ENCODE measurements at places on chromosomes 2 and 18.

DNA sequence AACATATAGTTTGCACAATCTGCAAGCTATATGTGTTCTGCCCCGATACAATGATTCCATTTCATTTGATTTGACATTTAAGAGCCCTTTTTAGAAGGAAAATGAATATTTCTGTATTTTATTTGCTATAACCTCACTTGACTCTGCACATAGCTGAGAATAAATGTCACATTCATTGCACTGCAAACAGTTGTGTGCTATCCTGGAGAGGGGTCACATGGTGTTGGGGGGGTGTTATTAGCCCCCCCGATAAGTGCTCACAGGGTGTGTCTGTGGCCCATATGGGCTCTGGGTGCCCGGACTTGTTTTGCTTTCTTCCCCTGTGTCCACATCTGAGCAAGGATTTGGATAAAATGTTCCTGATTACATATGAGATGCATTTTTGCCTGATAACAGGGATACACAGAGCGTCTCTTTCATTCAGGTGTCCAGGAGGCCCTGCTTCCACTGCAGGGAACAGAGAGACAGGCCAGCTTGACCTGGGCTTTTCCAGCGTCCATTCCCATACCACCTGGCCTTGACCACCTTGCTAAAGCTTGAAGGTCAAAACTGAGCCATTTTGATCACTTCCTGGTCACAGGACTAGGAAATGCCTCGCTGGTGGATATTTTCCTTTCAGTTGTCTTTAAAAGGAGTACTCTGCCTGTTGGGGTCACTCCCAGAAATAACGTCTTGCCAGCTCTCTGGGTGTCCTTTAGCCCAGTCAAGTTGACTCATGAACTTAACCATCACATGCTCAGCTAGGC lies 38.4 kb upstream of the ID2 start:
- DNase-seq = no peak

DNA sequence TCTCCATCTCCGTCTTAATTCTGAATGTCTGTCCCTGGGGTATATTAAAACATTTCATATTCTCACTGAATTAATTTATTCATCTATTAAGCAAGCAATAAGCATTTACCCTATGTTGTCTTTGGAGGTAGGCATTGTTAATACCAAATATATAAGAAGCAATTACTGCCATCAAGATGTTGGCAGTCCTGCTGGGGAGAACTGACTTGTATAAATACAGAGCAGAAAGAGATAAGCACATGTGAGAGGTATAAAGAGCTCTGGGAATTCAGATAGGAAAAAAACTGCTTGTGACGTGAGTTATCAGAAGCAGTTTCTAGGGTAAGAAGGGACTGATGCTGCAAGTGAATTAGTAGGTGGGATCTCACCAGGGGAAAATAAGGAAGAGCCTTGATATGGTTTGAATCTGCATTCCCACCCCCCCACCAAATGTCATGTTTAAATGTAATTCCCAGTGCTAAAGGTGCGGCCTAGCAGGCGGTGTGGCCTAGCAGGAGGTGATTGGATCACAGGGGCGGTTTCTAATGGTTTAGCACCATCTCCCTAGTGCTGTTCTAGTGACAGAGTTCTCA lies 286.8 kb downstream of the RAD51AP2 start:
- no peak for DNase-seq

- no peak for DNase-seq
These were observed 59.5 kb upstream of the DYNAP start for GRCh38 chr18:54531402-54532065.

- no peak for DNase-seq
These were observed 24.9 kb downstream of the GLI2 start for GRCh38 chr2:120760446-120761135.

DNA sequence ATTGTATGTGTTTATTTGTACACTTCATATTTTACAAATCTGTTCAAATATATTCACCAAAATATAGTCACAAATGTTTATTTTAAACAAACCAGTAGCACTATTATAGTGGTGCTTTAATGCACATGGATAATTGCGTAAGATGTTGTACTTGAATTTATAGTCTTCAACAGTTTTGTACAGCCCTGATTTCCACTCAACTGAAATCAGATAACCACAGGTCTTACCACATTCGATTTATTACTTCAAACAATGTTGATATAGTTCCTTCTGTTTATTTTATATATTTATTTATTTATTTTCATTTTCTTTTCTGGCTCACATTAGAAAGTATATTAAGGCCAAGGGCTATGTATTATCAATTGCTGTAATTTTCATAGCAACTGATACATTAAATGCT lies 99.4 kb upstream of the ZNF804A start:
- no peak for DNase-seq

DNA sequence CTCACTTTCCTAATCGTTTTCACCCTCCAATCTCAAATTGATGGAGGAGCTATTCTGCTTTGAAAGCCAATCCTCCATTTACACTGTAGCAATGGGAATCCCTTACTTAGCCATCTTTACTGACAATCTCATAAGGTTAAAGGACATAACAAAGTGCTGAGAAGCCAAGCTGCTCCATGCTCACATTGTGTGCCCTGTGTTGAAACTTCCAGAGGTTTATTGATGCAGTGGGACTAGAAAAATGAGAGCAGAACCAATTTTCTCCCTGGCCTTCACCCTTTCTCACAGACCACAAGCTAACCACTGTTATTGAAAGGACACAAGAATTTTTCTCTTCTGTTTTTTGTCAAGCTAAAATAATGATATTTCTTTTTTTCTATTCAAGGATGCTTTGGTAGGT lies 63.8 kb downstream of the CSRNP3 start:
- no peak for DNase-seq

DNA sequence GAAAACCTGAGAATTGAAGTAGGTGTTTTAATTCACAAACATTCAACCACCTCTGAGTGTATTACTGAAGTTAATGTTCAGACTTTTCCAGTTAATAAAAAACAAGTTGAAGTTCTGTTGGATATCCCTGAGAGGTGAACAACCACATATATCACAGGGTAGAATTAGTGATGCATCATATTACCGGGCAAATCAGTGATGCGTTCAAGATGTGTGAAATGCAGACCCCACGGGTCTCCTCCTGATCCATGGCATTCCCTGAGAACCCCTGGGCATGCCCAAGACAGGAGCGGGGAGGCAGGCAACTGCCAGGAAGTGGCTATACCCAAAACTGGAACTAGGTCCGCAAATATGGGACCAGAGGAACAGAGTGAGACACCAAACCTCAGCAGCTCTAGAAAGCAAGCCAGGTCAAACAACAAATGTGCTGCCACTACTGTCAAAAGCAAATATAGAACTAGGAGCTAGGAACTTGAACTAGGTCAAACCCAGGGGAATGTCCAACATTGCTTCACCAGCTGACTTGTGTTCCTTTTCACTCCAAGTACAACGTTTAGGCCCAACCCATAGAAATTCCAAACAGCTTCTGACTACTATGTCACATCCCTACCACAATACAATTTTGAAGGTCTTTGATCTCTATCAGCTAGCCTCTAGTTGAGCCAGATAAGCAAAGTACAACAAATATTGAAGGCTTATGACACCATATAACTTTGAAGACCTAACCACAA lies 20.2 kb downstream of the PSTPIP2 start:
- DNase-seq = no peak

DNA sequence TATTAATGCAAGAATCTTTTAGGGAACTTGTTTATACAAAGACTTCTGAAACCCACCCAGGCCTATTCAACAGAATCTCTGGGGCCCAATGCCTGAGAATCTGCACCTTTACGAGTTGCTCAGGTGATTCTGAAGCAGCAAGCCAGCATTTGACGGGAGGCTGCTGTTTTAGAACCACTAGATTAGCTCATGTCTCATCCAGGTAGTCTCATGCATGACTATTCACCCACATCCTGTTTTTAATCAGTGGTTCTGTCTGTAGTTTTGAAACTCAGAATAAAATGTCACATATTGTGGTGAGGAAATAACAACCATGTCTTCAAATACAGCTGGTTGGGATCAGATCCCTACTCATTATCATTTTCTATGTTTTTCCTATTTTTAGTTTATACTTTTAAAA lies 39.5 kb downstream of the CYTIP start:
- DNase-seq = no peak

- no peak for DNase-seq
These were observed 205.7 kb downstream of the SOCS6 start for GRCh38 chr18:70494524-70494923.

DNA sequence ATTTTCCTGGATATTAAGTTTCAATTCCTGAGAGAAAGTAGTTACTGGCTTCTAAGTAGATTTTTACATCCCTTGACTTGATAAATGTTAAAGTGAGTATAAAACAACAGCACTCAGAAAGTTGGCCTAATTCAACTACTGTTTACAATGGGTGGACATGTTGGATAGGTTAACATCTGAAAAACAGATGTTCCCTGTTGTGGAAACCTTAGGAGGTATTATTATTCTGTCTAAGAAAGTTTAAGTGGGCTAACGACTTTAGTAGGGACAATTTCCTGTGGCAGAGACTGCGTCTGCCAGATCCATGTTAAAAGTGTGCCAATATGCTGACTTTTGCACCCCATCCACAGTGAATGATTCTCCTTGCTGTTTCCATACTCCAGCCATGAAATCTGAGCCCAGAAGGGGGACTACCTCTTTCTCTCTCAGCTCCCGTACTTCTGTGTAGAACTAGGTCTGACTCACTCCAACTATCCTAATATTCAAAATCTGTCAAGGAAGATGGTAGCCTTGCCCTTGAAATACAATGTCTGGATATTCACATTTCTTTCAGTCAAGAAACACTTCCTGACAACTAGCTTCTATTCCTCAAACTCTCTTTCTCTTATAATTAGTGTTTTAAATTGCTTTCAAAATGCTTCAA lies 327.5 kb upstream of the HNRNPA3 start:
- no peak for DNase-seq

GRCh38 chr18:49697757-49698524 lies 115.4 kb downstream of the ACAA2 start:
- DNase-seq = no peak

DNA sequence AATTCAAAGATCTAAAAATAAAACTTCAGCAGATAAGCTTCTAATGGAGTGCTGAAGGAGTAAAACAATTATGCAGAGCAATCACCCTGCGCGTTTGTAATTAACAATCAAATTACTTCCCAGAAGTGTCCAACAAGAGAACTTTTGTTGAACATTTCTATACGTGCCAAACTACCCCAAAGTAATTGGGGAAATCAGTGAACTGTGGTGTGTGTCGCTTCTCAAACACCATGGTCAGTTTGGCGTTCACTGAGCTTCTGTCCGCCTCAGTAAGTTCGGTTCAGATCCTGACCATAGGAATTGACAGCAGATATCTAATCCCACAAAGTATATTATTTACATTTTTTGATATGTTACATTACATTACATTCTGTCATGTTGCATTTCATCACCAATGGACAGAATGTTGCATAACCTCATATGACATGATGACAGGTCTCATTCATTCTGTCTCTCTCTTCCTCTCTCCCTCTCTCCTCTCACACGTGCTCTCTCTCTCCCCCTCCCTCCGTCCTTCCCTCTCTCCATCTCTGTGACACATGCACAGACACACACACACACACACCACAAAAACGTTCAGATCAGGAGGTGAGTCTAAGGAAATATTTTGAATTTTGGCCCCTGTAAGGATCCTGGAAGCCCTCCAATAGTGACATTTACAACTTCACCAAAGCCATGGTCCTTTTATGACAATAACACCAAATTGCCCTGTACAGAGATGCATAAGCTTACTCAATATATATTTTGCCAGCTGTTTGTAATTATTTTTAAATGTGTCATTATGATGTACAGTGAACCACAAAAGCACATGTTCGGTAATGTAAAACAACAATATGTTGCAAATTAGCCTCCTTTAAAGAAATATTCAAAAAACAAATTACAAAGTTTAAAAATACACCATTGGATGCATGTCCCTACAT lies 269.2 kb downstream of the FIGN start:
- DNase-seq = no peak

GRCh38 chr2:53969968-53970723 lies 647 bp downstream of the PSME4 start:
- DNase-seq = peak; percentile 40

DNA sequence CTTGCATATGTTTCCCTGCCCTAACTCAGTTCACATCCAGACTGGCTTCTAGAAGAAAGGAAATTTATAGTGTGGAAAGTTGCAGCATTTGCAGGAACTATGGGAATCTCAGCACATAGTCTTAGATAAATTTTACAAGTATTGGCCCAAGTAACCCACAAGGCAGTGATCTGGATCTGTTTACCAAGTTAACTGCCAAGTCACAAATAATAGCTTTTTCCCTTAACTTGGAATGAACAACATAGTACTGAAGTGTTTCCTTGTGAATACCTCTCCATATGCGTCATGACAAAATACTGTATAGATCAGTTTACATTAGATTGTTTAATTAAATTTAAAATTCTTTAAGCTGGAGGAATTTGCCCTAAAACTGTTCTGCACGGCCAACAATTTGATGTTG lies 255.8 kb upstream of the EPAS1 start:
- no peak for DNase-seq

- no peak for DNase-seq
These were observed 93.7 kb upstream of the RBBP8 start for GRCh38 chr18:22839340-22839821.

DNA sequence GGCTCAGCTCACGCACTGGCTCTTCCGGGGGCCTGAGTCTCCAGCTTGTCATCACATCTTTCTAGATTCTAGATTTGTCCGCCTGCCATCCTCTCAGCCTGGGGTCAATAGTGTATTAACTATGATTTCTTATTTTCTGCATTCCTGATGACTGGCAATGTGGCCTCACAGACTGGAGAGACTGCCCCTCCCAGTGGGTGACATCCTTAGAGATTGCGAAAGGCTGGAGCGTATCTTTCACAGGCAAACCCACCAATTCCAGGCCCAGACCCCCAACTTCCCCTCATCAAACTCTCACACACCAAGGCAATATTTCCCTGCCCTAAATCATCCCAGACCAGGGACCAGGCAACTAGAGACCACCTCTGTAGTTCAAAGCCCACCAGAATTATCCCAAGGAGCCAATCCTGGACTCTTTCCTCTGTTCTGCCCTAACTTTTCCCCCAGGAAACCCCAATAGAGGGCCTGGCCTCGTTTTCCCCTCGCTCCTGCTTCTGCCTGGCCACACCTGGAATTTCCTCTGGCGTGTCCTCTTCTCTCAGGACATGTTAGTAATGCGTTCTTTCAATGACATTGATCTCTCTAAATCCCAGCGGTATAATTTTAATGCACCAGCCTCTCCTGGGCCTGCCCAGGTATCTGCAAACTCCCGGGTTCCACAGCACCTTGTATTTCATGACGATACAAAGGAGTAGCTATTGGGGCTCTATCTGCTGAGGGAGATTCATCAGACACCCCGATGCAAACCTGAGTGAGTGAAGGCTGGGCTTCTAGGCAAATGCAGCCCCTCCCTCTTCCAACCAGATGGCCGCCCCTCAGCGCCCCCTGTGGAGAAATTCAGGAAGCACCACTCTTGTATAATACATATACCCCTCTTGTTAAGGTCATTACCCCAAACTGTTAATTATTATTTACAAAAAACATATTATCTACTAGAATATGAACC lies 2.4 kb upstream of the KCNF1 start:
- no peak for DNase-seq

- no peak for DNase-seq
These were observed 44.8 kb upstream of the SYT4 start for GRCh38 chr18:43322132-43322531.

DNA sequence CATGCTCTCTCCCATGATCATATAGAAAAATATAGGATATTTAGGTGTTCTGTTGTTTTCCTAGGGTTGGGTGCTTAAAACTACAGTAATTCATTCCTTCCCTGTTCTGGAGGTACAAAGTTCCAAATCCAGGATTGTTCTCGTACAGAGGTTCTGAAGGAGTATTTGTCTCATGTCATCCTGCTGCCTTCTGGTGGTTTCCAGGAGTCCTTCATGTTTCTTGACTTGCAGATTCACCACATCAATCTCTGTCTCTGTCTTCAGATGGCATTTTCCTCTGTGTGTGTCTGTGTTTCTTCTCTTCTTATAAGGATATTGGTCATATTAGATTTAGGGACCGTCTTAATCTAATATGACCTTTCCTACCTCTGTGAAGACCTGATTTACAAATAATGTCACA lies 397.9 kb downstream of the NYAP2 start:
- DNase-seq = no peak

Measured in transverse colon (tissue), 4 donors.